T-helper 17 cell (primary cell): ENCODE measurements at places on chromosomes 6 and 20.
A peak's percentile ranks its signal among the peaks of the same experiment; 100 is the strongest.

DNA sequence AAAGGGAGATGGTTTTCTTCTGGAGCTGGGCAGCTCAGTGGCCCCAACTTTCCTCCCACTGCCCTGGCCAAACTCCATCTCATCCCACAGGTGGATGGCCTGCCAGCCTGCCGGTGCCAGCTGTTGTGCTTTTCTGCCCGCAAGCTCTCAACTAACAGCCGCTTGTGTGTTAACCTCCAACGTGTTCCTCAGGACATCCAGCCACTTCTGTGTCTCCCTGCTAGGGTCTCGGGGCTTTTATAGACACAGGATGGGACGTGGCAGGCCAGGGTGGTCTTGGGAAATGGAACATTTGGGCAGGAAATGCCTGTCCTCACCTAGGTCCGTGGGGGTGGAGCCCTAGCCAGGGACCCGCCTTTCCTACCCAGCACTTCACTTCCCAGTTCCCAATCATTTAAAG lies 171.1 kb upstream of the RGS17 start:
- no peak for DNase-seq

DNA sequence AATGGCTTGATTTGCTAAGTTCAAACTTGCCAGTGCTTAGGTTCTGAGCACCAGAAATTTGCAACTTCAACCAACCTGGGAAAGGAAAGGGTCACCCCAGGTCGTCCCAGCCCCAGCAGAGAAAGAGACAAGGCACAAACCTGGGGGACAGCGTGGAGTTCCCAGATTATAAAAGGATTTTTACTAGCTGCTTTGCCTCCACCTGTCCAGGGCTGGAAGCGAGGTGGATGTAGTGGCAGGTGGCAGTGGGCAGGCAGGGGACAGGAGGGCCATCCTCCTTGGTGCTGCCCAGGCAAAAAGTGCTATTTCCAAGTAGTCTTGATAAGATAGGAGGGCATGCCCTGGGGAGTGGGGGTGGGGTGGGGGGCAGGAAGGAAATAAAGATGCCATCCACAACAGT lies 4.9 kb downstream of the PAX1 start:
- DNase-seq = no peak

DNA sequence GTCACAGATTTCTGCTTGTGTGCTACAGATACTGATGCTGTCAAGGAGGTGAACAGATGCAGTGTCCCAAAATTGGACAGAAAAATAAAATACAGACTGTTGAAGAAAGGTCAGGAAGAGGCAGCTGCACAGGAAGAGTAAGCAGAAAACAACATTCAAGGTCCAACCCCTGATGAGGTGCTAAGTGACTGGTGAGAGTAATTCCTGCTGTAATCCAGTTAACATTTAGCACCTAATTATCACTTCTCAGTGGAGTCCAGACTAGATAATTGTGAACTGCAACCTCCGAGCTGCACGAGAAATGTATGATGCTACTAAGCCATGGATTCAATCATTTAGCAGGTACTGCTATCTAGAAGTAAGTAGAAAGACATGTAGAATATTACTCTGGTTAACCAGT lies 36.3 kb upstream of the NRSN1 start:
- no peak for DNase-seq

GRCh38 chr20:62500237-62500864 lies 24.6 kb upstream of the GATA5 start:
- peak; percentile 66 for DNase-seq

- DNase-seq = no peak
These were observed 8.8 kb upstream of the PIM1 start for GRCh38 chr6:37160922-37161778.

GRCh38 chr6:12595161-12595811 lies 121.3 kb upstream of the PHACTR1 start:
- no peak for DNase-seq

- DNase-seq = no peak
These were observed 188.7 kb upstream of the CEP162 start for GRCh38 chr6:84416043-84416657.

GRCh38 chr6:12844284-12845223 lies 128.0 kb downstream of the PHACTR1 start:
- DNase-seq = no peak

GRCh38 chr6:27829453-27830211 lies 82.6 kb downstream of the OR2B2 start:
- DNase-seq = no peak

- no peak for DNase-seq
These were observed 42.9 kb downstream of the PPP1R14C start for GRCh38 chr6:150185732-150186117.

GRCh38 chr6:108714766-108715414 lies 133.3 kb upstream of the ARMC2 start:
- no peak for DNase-seq

DNA sequence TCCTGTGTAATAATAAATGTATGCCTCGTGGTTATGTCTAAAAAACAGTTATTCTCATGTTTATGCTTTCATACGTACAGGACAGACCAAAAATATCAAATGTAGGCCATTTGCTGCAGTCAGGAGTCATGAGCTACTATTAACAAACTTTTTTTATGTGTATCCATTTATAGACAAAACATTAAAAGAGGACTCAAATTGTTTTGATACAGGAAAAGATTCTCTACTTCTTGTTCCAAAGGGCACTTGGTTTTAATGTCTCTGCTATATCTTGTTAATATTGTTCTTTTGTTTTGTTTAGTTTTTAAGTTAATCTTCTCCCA lies 155.2 kb downstream of the ZDHHC14 start:
- no peak for DNase-seq

DNA sequence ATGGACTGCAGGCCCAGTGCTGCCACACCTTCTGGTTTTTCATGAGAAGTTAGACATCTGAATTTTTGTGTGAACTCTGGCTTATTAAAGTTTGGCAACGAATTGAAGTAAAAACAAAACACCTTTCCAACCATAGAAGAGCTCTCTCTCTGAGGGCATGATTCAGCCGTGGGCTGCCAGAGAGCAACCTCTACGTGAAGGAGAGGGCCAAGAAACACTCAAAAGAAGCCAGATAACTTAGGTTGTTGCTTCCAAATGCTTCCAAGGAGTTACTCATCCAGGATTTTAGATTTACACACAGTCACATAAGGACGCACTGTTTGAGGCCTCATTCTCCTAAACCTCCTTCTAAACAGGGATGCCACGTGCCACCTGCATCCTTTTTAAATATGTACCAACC lies 65.5 kb downstream of the NRN1 start:
- DNase-seq = no peak

- no peak for DNase-seq
These were observed 216.5 kb downstream of the PTPRK start for GRCh38 chr6:128303870-128304269.
